ENCODE measurements at places on chromosomes 1 and 21.
A peak's percentile ranks its signal among the peaks of the same experiment; 100 is the strongest.

DNA sequence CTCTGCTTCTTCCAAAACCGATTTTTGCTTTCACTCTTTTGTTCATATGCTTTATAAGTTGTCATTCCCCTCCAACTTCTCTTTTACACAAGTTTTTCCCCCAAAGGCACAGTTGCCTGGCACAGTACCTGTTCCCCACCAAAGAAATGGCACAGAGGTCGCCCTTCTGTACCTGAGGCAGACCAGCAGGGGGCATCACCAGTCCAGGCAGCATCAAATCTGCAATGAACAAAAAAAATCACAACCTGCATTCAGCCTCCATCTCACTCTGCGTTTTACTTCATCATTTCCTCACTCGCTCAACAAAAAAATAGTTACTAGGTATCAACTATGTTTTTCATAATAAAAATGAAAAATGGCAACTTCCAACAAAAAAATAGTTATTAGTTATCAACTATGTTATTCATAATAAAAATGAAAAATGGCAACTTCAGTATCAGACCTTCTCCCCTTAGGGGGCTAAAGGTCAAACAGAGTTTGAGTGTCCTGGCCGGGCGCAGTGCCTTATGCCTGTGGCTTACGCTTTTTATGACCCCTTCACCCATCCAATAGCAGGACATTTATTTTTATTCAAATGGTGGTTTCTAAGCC is 4.1 kb downstream of the EIF2D start:
- no peak for DNase-seq

DNA sequence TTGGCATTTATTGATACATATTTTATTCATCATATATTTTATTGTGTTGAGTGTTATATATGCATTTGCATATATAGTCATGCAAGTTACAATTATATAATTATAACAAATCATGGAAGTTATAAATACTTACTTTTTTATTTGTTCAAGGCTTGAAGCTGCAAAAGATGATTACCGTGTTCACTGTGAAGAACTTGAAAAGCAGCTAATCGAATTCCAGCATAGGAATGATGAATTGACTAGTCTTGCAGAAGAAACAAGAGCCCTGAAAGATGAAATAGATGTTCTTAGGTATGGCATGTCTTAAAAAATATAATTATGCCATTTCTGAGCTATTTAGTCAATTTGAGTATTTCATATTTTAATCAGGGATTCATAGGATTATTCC is 32.1 kb downstream of the HOOK1 start:
- DNase-seq: no peak

DNA sequence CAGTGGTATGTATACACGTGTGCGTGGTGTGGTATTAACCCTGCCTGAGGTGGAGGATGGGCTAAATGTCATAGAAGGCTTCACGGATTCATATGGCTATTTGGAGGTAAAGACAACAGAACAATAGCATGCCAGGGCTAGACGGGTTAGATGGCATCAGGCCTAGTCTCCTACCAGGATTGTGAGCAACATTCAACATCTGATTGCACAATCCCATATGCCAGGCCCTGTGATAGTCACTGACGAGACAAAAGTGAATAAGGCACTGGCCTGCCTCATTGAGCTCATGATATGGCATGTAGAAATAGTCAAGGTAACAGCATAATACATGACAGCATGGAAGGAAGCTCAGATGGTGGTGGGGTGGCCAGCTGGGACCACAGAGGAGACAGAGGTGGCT is 167.1 kb upstream of the BEND5 start:
- no peak for DNase-seq

- DNase-seq: peak; percentile 4
Measured at GRCh38 chr1:97245682-97246081, 524.1 kb downstream of the PTBP2 start.

GRCh38 chr21:32708069-32708468 is 19.7 kb downstream of the SYNJ1 start:
- DNase-seq: no peak

DNA sequence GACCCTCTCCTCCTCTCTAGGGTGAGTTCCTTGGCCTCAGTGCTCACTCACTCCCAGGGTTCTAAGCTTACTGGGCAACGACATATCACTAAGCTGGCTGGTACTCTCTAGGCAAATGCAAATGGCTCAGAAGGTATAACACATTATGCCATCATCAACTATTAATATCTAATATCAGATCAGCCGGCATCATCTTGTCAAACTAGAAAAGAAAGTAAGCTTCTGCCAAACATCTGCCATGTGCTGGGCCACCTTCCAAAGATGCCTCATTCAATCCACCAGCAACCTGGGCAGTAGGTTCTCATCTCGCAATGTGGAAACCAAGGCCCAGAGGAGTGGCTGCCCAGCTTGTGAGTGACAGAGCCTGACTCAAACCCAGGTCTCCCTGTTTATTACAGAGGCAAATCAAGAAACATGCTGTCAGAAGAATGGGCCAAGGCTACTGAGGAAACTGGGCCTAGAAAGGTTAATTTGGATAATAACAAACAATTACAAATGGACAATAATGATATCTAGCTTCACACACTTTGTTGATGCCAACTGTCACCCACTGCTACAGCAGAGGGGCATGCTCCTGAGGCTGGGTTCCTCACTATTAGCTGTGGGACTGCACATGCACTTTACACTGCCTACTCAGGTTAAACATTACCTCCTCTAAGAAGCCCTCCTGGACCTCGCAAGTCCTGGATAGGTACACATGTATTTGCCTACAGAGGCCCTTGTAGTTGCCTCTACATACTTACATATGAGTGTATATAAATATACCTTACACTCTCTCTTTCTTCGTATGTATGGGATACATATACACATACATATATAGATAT is 183.3 kb upstream of the JUN start:
- DNase-seq: no peak
